Metanephros (tissue), 2 donors: ENCODE measurements at places on chromosomes 5 and 9. TPM values are rescaled to one million over a fixed set of nuclear protein-coding genes. Genes with fewer than 3 reads are reported as not detected.

Gene MED27
- 12.3 TPM for total RNA-seq

Gene SAXO1
- 0.93 TPM for total RNA-seq

Gene GRHPR
- total RNA-seq, result 138 TPM

Gene TNC
- total RNA-seq, result 556 TPM

Gene CATSPER3
- 0.58 TPM for total RNA-seq

Gene GLRA1
- total RNA-seq, result not detected

Gene SLC23A1
- 6.2 TPM for total RNA-seq

Gene ZNF483
- 14.8 TPM for total RNA-seq

Gene SLC36A2
- 6.4 TPM for total RNA-seq

Gene SLC1A1
- 12.2 TPM for total RNA-seq

Gene PTPA
- 83.6 TPM for total RNA-seq

Gene ABCA1
- total RNA-seq, result 31.1 TPM

Gene HARS2
- total RNA-seq, result 31.9 TPM

Gene ALDH1A1
- total RNA-seq, result 173 TPM

Gene C9orf50
- 0.70 TPM for total RNA-seq

Gene FST
- 15.9 TPM for total RNA-seq

Gene GDA
- total RNA-seq, result 0.88 TPM

Gene PCDHB6
- total RNA-seq, result 2.2 TPM

Gene PCDHA3
- 0.64 TPM for total RNA-seq

Gene TEX48
- not detected for total RNA-seq

Gene EGR1
- 14.7 TPM for total RNA-seq

Gene SURF1
- total RNA-seq, result 29.8 TPM

Gene ZNF300
- 16.3 TPM for total RNA-seq

Gene STARD4
- 21.1 TPM for total RNA-seq

Gene C9
- total RNA-seq, result not detected

Gene TNFSF15
- total RNA-seq, result 5.8 TPM

Gene LCNL1
- total RNA-seq, result 0.41 TPM

Gene NRG2
- 1.3 TPM for total RNA-seq

Gene FGF18
- 1.6 TPM for total RNA-seq

Gene UGT3A2
- 4.4 TPM for total RNA-seq

Gene CDH6
- 89.1 TPM for total RNA-seq

Gene TMC1
- total RNA-seq, result 0.41 TPM

Gene SLC6A7
- 0.06 TPM for total RNA-seq

Gene STPG3
- not detected for total RNA-seq

Gene AFAP1L1
- 49.8 TPM for total RNA-seq

Gene BRIX1
- total RNA-seq, result 20.3 TPM

Gene FOXI1
- total RNA-seq, result 3.8 TPM
